NCI-H1694 treated with DMSO at 0.1 percent for 48 hours (cell line): ENCODE measurements at places on chromosomes 1 and 21.
A peak's percentile ranks its signal among the peaks of the same experiment; 100 is the strongest.

- no peak for DNase-seq
Measured at GRCh38 chr1:239814306-239814881, 277.3 kb upstream of the FMN2 start.

- DNase-seq = peak; percentile 76
Measured at GRCh38 chr1:154863315-154864174, 6.5 kb downstream of the KCNN3 start.

- DNase-seq = peak; percentile 73
Measured at GRCh38 chr1:82260666-82261065, 459.9 kb downstream of the ADGRL2 start.

GRCh38 chr1:37930246-37931101, 16.4 kb downstream of the INPP5B start:
- DNase-seq = no peak
